ENCODE measurements at places on chromosomes 7 and 10.

GRCh38 chr10:3172081-3172445, 519 bp downstream of the PITRM1 start:
- DNase-seq: peak; percentile 63

- no peak for DNase-seq
Measured at GRCh38 chr7:133071506-133071905, 10.4 kb downstream of the CHCHD3 start.

GRCh38 chr7:25622695-25623094, 394.4 kb upstream of the NPVF start:
- no peak for DNase-seq

GRCh38 chr7:2261611-2262010, 19.6 kb downstream of the NUDT1 start:
- no peak for DNase-seq

GRCh38 chr7:124191030-124191429, 158.2 kb upstream of the TMEM229A start:
- no peak for DNase-seq

DNA sequence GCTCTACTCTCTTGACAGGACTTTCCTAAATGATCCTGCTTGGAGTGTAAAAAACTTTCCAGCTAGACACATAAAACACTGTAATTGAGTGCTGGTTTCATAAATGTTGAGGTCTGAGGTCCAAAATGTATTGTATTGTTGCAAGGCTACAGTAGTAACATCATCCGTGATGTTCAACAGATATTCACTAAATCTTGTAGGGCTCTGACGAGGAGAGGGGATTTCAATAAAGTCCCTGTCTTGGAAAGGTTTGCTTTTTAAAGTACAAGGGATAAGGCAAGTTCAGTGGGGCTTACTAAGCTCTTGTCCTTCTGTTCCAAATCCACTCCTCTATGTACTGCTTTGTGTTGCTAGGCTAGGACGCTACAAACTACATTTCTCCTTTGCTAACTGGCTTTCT, 48.9 kb downstream of the FHIP2A start:
- no peak for DNase-seq

DNA sequence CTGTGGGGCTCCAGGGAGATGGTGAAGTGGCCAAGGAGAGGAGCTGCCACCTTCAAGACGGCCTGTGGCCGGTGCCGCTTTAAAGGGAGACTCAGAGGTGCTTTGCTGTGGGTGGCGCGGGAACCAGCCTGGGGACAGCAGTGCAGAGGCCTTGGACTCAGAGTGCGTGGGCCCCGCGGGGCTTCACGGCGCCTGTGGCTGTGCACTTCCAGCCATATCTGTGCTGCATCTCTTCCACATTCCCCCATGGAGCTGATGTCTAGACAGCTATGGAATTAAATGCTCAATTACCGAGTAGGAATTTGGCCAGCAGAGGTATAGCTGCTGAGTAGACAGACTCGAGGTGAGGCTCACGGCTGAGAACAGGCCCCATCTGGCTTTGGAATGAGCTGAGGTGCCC, 41.7 kb downstream of the HTRA1 start:
- DNase-seq: no peak

- peak; percentile 79 for DNase-seq
Measured at GRCh38 chr7:106772655-106773108, 92.4 kb upstream of the PIK3CG start.

GRCh38 chr7:105885387-105886111, 9.2 kb upstream of the ATXN7L1 start:
- no peak for DNase-seq

DNA sequence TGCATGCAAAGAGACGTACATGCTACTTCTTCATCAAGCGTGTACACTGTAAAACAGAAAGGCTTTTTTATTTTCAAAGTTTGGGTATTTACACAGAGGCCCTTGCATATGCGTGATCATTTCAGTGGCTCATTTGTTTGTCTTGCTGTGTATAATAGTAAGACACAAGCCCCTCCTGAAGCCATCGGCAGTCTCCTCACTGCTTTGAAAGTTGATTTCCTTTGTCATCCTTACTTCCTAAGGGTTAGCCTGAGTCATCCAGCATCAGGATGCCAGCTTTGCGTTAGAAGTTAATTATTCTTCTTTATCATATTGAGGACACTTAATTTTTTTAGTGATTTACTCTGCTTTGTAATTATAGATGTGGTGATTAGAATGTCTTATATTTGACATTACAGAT, 72.5 kb upstream of the CTBP2 start:
- no peak for DNase-seq

- no peak for DNase-seq
Measured at GRCh38 chr7:21134631-21135030, 293.3 kb upstream of the SP4 start.

DNA sequence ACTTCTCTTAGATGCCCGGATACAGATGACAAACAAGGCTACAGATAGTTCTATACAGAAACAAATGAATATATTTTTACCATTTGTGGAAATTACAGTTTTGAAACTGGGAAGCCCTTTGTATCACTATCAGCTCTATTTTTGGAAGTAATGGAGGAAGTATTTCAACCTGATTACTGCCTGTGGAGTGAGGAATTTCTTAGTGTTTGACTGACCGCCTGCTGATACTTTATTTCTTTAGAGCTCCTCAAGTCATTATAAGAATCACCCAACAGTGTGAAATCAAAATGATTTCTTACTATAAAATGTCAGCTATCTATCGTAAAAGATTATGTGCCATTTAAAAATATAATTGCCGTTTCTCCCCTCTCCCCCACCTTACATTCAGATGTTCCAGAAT, 290.9 kb downstream of the SDK1 start:
- DNase-seq: no peak

DNA sequence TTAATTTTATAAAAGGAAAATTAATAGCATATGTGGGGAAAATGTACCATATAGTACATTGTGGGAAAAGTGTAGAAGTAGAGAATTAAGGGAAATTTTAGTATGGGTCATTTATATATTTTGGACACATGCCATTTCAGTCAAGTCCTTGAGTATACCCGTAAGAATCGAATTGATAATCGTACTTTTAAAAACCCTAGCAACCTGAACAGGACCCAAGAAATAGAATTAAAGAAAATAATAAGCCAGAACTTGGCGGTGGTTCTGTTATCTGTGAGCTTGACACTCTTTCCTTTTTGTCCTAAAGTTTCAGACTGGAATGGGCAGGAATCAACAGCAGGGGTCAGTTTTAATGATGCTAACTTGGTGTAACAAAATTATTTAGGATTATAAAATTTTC, 221.0 kb downstream of the CDK14 start:
- no peak for DNase-seq

GRCh38 chr7:148204639-148205304, 385.8 kb upstream of the C7orf33 start:
- no peak for DNase-seq

DNA sequence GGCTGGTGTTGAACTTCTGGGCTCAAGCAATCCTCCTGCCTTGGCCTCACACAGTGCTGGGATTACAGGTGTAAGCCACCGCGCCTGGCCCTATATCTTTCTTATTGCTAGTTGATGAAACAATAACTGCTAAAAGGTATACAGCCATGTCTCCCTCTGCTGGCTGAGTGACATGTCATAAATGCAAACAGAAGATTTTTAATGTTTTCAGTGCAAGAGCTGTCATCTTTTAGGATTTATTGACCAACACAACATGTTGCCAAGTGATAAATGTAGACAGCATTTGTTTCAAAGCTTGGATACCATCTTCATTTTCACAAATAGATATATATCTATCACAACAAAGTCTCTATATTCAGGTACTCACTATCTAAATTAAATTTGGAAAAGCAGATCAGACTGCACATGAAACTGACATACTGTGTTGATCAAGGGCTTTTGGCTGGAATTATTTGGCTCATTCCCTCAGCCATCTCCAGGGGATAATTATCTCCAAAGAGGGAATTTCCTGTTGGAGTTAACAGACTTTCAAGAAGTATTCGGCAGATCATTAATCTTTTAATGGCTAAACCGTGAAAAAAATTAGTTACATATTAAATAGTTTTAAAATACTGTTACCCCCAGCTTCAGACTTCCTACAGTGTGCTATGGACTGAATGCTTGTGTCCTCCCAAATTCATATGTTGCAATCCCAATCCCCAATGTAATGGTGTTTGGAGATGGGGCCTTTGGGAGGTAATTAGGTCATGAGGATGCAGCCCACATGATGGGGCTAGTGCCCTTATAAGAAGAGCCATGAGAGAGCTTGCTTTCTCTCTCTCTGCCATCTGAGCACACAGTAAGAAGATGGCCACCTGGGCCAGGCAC, 41.3 kb upstream of the SRPK2 start:
- DNase-seq: peak; percentile 47

DNA sequence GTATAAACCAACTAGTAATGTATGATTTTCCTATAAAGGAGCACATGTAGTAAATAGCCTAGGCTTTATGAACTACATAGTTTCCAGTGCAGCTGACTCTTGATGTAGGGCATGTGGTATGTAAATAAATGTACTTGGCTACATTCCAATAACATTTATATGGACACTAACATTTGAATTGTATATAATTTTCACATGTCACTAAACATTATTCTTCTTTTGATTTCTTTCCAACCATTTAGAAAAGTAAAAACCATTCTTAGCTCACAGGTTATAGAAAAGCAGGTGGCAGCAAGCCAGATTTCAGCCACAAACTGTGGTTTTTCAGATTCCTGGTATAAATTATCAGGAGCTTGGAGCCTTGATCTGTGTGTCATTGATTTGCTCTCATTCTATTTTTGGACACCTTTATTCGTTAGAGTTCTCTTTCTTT, 1182.0 kb downstream of the CNTNAP2 start:
- no peak for DNase-seq

DNA sequence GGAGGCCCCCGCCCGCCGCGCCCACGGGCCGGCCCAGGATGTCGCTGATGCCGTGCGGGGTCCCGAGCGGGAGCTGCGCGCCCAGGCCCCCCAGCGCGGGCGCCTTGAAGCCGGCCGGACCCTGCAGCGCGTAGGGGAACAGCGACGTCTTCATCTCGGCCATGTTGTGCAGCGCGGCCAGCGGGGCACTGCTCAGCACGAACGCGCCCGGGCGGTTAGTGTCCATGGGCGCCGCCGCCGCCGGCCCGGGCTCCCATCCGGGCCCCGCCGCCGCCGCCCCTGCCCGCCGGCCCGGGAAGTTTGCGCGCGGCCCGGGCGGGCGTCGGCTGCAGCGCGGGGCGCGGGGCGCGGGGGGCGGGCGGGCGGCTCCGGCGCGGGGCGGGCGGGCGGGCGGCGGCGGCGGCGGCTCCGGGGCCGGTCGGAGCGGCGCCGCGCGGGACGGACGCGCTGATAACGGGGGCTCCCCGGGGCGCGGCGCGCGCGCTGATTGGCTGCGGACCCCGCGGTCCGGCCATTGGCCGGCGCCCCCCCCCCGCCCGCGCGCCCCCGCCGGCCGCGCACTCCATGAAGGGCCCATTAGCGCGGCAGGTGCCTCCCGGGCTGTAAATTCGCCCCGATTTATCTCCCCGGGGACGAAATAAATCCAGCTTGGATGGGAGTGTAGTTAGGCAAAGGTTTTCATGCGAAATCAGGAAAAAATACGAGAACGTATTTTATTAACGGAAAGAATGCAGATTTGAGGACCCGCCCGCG, at the start of gene NKX6-2:
NKX6-2 (minus strand) TSS at position 425 of the 753 bp plus-strand sequence; CDS start at position 226, 199 bp downstream.
- DNase-seq: no peak

- DNase-seq: peak; percentile 20
Measured at GRCh38 chr7:151509670-151510333, 9.9 kb downstream of the RHEB start.

DNA sequence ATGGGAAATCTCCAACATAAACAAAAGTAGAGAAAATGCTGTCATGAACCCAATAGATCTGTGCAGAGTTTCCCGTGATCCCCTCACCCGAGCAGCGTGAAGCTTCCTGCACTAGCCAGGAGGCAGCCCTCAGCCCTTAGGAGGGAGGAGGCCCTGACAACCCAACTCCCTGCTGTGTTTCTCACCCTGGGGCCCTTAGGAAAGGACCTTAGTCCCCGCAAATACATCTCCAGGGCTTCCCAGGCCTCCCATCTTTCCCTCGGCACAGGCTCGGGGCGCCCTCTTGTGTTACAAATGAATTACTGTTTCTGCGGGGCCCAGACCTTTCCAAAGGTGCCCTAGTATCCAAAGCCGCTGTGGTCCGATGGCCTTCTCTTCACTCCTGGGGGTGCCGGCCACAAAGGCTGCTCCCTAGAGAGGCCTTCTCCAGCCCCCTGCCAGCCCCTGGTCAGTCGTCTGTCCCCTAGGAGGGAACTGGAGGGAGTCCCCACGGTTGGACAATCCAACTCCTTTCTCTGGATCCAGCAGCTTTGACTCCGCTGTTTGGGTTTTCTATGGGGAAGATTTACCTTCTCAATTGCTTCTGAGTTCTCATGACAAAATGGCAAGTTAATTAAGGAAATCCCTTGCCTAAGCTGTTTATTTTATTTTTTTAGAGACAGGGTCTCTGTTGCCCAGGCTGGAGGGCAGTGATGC, 49.9 kb upstream of the SH2B2 start:
- DNase-seq: peak; percentile 78

- no peak for DNase-seq
Measured at GRCh38 chr10:60979667-60980104, 35.7 kb upstream of the RHOBTB1 start.

- peak; percentile 45 for DNase-seq
Measured at GRCh38 chr7:2522780-2523433, 3.3 kb downstream of the LFNG start.

Measured in fibroblast of villous mesenchyme (primary cell).